ENCODE measurements at places on chromosomes 1 and 21. TPM values are rescaled to one million over a fixed set of nuclear protein-coding genes. Genes with fewer than 3 reads are reported as not detected.

NCMAP gene
- total RNA-seq: 0.23 TPM

DNA sequence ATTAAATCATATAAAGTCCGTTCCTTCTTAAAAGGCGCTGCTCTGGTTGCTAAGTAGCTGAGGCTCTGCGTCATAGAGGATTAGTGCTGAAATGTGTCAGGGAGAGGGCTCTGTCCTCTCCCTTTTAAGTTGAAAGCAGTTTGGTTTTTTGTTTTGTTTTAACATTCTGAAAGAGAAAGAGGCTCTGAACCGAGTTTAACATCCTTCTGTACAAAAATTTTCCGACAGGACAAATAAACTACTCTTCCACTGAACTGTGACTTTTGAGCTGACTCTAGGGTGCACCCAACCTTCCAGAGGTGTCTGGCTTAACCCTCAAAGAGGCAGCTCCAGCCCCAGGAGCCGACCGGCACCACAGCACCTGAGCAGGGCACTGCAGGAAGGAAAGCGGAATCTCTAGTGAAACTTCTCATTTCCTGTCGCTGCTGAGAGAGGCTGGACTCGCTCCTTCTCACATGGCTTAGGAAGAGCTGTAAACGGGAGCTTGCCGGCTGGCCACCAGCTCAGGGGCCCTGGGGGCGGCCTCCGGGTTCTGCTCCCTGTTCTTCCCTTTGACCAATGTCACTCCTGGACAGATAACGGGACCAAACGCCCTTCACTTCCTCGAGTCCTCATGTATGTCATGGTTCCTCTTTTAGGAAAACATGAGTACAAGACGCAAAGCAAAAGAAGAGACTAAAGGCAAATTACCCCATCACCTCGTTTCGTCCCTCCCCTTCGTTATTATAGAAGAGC, 1.2 kb downstream of the VAV3 start:
- peak; percentile 63 for DNase-seq

DNA sequence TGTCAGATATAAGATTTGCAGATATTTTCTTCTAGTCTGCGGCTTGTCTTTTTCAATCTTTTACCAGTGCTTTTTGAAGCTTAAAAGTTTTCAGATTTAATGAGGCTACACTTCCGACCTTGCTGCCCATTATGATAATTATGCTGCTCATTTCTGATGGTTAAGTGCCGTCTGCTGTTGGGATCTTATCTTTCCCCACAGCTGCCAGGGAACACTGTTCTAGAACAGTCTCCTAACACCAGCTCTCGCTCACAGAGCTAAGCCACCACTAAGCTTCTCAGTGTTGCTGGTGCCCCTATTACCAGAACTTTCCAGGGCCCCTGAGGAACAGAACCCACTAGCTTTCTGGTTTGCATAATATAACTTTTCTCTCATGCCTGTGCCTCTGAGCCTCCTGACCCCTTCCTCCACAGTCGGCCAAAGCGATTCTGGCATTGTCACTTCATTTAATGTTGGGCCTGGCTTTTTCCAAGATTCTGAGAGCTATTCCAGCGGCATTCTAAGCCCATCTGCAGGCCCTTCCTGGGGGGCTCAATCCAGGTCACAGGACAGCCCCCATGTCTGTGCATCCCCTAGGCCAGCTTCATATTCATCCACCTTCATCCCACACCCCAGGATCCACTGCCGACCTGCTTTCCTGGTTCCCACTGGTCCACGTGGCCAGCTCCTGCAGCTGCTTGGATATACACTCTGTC, 237.0 kb downstream of the PTPRU start:
- no peak for DNase-seq

DNA sequence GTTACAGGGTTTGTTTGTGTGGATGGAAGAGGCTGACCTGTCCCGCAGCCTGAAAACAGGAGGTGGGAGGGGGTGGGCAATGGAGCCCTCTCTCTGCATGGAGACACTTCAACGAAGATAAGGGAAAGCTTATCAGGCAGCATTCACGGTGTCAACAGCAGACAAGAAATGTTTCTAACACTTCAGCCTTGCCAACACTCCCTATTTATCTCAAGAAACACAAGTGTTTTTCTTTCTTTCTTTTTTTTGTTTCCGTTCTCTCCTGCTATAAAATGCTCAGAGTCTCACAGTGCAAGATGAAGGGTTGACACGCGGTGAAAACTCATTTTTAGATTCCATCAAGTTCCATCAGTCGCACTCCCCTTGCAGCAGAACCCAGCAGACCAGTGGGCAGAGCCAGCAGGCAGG, 594.4 kb downstream of the MATN1 start:
- DNase-seq: no peak

DNA sequence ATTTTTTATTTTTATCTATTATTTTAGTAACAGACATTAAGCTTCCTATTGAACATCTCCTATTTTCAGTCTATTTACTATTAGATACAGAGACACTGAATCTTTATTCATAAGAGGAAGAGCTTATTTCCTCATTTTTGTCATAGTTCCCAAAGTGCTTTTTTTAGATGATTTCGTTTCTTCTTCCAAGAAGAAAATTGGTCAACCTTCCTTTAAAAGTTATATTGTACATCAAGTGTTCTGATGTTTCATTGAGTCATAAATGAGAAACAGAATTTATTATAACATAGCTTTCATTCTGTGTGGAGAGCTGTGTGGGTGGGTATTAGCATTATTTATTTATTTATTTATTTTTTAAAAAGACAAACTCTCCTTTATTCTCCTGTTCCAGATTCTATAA, 50.6 kb upstream of the BACH1 start:
- no peak for DNase-seq

GRCh38 chr1:243471754-243472745, 216.2 kb downstream of the SDCCAG8 start:
- DNase-seq: no peak

DNA sequence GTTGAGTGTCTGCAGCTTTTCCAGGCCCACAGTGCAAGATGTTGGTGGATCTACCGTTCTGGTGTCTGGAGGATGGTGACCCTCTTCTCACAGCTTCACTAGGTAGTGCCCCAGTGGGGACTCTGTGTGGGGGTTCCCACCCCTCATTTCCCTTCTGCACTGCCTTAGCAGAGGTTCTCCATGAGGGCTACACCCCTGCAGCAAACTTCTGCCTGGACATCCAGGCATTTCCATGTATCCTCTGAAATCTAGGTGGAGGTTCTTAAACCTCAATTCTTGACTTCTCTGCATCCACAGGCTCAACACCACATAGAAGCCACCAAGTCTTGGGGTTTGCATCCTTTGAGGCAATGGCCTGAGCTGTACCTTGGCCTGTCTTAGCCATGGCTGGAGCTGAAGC, 14.3 kb upstream of the DNM3 start:
- DNase-seq: no peak

- DNase-seq: no peak
Observed at GRCh38 chr21:22476214-22476613, 1478.0 kb downstream of the NCAM2 start.

- no peak for DNase-seq
Observed at GRCh38 chr1:9916452-9916851, 6.4 kb upstream of the CTNNBIP1 start.

DNA sequence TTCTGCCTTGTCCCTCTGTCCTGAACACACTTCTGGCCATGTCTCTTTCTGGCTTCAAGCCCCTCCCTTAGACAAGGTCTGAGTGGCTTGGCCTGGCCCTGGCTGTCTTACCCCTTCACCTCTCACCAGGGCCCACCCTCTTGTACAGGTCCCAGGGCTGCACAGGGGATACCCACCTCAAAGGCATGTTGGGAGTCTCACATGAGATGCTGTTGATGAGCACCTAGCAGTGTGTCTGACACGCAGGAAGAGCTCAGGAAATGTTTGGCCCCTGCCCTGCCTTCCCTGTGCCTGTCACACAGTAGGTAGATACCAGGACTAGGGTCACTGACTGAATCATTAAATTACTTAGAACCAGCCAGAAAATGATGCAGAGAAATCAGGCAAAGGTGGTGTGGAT, 16.6 kb downstream of the ZNF362 start:
- DNase-seq: peak; percentile 25

Measured in activated naive CD8-positive, alpha-beta T cell treated with anti-CD3 and anti-CD28 coated beads, Interleukin-2, amount 10 ng/mL, durations not matched to agents 7 days and 5 days (primary cell).